HFFc6 (cell line): ENCODE measurements at places on chromosomes 5 and 9.

GRCh38 chr9:75054368-75055001 lies 26.4 kb upstream of the CARNMT1 start:
- DNase-seq, result no peak

- DNase-seq, result no peak
These were observed 28.5 kb downstream of the GFM2 start for GRCh38 chr5:74738406-74738805.

GRCh38 chr9:6905850-6906375 lies 148.1 kb downstream of the KDM4C start:
- DNase-seq, result no peak

DNA sequence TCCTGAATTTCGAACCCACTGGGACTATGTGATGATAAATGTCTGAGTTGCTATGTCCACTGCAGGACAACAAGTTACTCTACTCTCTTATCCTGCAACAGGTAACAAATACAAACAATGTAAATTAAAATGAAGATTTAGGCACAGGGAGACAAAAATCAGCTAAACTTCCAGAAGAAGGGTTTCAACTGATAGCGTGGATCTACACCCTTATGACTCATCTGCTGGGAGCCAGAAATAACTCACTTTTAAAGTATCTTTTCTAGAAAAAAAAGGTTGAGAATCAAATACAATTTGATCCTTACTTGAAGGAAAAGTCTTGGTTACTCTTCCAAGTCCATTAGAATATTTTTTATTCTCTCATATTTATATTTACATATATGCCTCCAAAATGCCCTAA lies 21.4 kb downstream of the PJA2 start:
- peak; percentile 21 for DNase-seq

DNA sequence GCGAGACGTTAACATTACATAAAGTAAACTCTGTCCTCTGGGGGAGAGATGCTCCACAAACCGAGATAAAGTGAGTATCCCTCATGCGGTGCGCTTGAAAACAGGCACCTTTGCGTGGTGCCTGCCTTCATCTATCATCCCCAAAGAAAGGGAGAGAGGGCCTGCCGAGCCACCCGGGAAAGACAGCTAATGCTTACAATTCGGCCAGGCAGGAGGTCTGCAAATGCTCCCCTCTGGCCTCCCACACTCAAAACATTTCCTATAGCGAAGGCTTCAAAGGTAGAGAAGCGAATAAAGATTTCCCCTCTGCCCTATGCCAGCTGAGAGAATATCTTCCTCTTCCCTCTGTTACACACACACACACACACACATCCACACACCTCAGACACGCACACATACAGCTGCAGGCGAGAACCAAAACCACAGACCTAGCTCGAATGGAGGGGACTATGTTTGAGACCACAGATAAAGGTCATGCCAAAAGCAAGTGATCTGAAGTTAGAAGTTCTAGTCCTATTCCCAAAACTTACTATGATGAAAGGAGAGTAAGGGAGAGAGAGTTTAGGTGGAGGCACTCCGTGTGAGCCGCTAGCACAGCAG lies 132.8 kb downstream of the CRB2 start:
- DNase-seq, result no peak

DNA sequence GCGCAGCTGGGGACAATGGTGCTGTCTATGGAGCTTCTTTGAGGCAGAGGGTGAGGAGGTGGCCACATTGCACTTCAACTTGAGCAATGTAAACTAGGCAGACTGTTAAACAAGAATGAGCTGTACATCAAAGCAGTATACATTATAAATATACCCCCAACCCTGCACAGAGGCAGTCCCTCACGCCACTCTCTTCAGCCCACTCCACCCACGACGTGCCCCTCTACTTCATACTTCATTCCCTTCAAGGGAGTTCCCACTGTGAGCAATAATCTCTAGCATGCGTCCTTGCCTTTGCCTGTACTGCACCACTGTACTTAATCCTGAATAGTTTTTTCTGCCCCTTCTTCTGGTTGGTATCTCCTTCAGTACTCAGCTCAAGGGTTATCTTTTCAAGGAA lies 14.4 kb downstream of the TRPM3 start:
- no peak for DNase-seq

DNA sequence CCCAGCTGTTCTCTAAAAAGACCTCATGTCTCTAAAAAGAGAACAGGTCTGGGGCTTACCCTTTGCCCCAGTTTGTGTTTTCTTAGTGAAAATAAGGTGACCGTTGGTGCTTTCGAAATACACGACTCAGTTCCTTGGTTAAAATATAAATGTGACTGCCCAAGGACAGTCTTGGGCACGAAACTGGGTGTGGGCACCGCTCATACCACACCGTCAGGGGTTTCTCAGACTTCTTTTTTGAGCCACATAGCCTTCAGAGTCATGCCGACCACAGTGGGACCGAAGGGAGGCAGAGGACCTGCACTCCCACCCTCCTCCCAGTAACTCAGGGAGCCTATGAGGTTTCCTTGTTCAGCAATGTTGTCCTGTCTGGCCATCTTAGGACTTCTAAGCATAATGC lies 6.5 kb downstream of the SNX18 start:
- DNase-seq, result no peak

- no peak for DNase-seq
These were observed 41.7 kb upstream of the RPS23 start for GRCh38 chr5:82319651-82320376.

GRCh38 chr9:122307925-122308324 lies 43.2 kb downstream of the MRRF start:
- DNase-seq, result no peak

DNA sequence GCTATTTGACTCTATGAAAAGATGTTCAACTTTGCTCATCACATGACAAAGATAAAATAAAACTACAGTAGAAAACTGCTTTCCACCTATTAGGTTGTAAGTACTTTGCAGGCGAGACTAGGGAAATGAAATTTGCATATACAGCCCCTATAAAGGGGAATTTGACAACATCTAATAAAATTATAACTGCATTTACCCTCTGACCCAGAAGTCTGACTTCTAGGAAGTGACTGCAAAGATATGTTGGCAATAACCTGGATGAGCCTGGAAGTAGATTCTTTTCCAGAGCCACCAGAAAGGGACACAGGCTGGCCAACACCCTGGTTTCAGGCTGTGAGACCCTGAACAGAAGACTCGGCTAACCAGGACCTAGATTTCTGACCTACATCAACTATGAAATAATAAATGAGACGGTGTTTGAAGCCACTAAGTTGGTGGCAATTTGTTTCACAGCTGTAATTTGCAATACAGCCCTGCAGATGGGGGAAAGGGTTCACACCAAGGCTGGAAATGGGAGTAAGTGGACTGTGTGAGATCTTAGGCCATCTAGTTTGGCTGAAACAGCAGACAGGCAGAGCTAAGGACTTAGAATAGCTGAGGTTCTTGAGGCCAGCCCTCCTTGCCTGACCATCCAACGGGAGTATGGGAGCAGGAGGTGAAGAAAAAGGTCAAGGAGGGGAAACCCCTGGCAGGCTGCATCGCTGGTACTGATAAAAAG lies 106.6 kb downstream of the SIL1 start:
- DNase-seq, result no peak

DNA sequence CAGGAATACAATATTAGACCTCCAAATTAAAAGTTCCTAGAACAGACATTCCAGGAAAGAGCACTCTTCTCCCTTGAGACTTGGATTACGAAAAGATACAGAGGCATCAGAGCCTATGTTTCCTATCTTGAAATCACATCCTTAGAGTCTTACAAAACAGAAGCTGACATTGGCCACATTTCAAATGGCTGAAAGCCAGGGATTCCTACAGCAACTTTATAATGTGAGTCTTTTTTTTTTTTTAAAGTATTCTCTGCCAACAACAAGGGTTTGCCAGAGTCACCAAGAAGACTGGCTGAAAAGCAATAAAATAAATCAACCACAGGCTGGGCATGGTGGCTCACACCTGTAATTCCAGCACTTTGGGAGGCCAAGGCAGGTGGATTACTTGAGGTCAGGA lies 63.1 kb downstream of the TRPM6 start:
- no peak for DNase-seq

DNA sequence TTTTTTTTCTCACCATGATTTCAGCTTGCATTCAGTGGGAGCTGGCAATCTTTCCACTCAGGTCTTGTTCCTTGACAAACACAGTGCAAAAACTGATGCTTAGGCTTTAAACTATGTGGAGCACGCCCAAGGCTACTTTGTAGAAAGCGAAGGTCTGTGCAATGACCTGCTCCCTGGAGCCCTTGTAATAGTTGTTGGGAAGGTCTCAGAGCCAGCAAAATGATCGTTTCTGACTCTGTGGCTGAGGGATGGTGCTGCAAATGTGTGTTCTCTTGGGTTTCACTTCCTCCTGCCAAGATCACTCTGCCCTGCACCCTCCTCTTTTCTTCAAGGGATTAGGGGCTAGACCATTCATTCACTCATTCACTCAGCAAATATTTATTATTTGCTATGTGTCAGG lies 249.7 kb upstream of the MAP3K1 start:
- no peak for DNase-seq

GRCh38 chr9:104788251-104788650 lies 24.3 kb downstream of the NIPSNAP3B start:
- DNase-seq, result no peak

- DNase-seq, result no peak
These were observed 259.4 kb downstream of the TLR4 start for GRCh38 chr9:117963493-117964090.

DNA sequence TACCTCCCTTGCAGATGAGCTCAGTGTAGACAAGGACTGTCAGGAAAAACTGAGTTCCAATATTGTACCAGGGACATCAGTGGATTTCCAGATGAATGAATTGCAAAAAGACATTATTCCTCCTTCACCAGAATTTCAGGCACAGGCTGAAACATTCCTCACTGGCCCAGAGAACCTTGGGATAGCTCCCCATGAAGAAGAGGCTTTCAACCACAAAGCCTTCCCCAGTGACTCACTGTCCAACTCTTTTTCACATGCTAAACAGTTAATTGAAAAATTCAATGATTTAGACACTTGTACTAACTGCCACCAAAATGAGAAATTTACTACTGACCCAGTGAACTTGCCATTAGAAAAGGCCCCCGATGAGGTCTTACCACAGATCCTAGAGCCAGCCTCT lies 144.5 kb downstream of the UNC13B start:
- peak; percentile 24 for DNase-seq

DNA sequence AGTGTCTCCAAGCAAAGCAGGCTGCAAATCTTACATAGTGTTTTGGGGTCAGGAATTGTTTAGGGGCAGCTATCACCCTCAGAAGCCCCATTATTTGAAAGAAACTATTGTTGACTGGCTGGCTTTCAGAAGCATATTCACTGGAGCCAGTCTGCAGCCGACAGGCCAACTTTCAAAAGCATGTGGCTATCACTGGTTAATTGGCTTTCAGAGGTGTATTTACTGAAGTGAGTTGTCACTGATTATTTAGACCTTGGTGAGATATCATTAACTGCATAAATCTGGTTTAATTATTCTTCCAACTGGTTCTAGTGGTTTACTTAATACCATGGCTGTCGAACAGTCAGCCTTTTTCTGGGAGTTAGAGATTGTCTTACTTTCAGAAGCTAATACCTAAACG lies 247.0 kb downstream of the CWC27 start:
- no peak for DNase-seq

DNA sequence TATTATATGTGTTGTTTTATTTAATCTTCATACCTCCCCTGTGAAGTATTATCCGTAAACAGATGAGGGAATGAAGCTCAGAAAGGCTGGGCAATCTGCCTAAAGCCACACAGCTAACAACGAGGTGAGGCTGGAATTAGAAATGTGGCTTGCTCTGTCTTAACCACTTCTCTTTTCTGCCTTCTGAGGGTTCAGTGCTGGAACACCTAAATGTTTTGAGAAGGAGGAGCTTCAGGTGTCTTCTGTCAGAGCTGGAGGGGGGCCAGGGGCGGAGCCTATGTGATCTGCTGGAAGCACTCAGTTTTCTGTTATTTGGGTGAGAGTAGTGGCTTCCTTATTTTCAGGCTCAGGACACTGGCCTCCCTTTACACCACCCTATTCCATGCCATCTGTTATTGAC lies 35.0 kb upstream of the ARAP3 start:
- no peak for DNase-seq

GRCh38 chr9:27499451-27499850 lies 24.6 kb upstream of the IFNK start:
- DNase-seq, result no peak

DNA sequence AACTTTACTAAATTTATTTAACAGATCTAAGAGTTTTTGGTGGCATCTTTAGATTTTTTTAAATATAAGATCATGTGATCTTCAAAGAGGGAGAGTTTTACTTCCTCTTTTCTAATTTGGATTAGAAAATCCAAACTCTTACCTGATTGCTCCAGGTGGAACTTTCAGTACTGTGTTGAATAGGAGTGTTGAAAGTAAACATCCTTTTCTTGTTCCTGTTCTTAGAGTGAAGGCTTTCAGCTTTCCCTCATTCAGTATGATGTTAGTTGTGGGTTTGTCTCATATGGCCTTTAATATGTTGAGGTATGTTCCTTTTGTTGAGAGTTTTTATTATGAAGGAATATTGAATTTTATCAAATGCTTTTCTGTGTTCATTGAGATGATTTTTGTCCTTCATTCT lies 650.0 kb upstream of the SGCD start:
- DNase-seq, result no peak

DNA sequence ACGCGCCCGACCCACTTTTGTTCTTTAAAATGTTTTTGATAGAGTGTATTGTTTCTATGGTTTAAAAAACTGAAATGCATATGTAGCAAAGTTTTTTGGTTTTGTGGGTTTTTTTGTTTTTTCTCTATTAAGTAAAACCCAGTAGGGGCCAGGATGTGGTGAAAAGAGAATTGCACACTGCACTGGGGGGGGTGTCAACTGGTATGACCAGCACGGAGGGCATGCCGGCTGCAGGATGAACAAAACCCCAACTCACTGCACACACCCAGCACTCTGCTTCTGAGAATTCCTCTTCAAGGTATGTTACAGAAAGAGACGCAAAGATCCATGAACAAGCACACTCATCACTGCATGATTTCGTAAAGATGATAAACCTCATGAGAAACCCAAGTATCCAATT lies 75.0 kb downstream of the STK10 start:
- DNase-seq, result peak; percentile 10

- no peak for DNase-seq
These were observed 176.4 kb upstream of the CCNG1 start for GRCh38 chr5:163260961-163261360.

GRCh38 chr5:86797677-86798076 lies 179.9 kb downstream of the COX7C start:
- no peak for DNase-seq

DNA sequence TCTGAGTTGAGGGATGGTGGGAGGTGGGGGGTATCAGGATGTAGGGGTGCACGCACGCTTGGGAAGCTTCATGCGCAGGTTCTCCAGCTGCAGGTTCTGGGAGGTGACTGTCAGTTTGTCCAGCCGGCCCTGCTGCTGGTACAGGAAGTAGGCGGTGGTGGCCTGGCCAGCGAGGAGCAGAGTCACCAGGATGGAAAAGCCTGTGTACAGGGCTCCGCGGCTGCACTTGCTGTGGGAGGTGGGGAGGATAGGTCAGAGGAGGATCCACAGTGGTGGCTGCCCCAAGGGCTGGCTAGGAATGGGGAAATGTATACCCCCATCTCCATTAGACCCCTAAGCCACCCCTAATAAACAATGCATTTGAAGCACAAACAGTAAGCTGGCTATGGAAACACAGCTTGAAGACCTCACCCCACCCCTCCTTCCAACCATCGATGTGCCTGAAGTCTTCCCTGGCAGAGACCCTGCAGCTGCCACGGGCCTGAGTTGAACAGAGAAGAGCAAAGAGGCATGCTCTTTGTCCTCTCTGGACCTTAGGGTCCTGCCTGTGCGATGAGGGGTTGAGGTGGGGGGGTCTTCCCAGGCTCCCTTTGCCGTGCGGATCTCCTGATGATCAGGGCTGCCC lies 5.5 kb downstream of the CD74 start:
- DNase-seq, result no peak

- peak; percentile 8 for DNase-seq
These were observed 357.6 kb upstream of the RPS23 start for GRCh38 chr5:82635561-82636288.

GRCh38 chr5:5198135-5198534 lies 58.0 kb downstream of the ADAMTS16 start:
- no peak for DNase-seq
